NCI-H774 (cell line): ENCODE measurements at places on chromosomes 3 and 15.

DNA sequence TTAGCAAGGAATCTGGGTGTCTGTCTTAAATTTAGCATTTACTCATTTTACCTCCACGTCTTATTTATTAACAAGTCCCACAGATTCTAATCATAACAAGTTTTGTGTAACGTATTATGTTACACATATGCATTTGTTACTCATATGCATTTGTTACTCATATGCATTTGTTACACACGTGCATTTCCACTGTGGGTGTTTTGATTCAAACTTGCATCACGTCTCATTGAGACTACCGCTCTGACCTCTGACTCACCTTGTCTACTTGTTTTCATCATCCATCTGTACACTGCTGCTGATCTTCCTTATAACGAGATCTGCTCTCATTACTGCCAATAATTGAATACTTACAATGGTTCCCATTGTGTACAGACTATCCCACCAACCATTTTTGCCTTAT is 1141.4 kb downstream of the TBL1XR1 start:
- DNase-seq, result no peak

GRCh38 chr3:99686955-99687612 is 48.7 kb downstream of the COL8A1 start:
- DNase-seq, result peak; percentile 3

DNA sequence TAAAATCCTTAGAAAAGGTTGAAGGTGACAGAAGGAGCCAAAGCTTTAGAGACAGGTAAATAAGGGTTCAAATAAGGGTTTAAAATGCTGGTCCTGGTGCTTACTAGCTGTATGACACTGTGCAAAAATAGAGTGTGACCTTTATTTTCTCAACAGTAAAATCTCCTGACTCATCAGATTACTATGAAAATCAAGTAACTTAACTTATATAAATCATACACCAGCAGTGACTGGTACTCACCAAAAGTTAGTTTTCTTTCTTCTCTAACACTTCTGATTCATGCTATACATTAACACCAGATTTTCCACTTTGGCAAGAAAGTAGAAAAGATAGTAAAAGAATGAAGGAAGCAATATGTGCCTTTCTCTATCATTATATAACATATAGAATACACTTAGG is 205.9 kb upstream of the GBE1 start:
- DNase-seq, result no peak

DNA sequence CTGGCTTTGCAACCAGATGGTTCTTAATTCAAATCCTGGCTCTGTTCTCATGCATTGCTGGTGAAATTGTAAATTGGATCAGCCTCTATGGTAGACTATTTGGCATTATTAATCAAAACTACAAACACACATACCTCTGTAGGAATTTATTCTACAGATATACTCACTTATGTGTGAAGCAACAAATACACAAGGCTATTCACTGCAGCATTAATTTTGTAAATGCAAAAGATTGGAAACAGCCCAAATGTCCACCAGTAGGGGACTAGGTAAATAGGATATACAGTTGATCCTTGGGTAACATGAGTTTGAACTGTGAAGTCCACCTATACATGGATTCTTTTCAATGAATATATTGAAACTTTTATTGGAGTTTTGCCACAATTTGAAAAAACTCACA is 29.5 kb upstream of the LCTL start:
- DNase-seq, result no peak

DNA sequence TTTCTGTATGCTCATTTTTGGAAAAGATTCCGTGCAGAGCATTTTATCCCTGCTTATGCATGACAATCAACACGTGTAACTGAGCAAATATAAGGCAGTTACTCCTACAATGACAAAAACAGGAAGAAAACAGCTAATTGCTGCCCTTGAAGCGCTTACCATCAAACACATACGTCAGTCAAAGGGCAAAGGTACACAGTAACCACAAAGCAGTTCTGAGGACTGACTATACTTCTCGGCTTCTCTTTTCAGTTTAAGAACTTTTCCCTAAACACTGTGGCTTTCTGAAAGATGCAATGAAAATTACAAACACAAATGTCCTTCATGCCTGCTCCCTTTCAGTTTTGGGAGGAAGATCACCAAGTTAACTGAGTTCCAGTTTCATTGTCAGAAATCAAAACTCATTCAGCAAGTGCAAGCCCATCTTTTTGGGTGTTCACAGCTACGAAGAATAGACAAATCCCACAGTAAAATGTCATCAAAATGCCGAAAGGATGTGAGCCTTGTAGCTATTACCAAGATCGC is 602.8 kb downstream of the FOXP1 start:
- DNase-seq, result no peak
